Breast epithelium (tissue), 4 donors: ENCODE measurements at places on chromosomes 12 and 14. TPM values are rescaled to one million over a fixed set of nuclear protein-coding genes. Genes with fewer than 3 reads are reported as not detected.

The CD163 gene
- 98.6 TPM for total RNA-seq

The VWF gene
- 117 TPM for total RNA-seq

The PTPRO gene
- 5.3 TPM for total RNA-seq

The ADCY4 gene
- 13.8 TPM for total RNA-seq

The TAS2R14 gene
- 3.7 TPM for total RNA-seq

The TAS2R9 gene
- total RNA-seq: not detected

DNA sequence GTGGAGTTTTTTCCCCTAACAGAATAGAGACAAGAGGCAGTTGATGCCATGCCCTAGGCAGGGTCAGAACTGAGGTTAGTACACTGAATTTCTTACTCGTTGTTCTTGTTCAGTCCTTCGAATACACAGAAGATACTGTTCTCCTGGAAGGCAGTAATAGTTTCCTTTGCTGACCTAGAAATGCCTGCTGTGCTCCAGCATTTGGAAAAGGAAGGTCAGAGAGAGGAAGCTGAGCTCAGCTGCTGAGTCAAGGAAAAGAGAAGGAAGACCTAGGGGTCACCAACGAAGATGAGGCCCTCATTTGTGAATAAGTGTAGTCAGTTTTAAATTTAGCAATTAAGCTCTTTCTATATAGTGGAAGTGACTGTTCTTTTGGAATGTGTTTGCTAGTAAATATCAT lies 100.1 kb downstream of the CRADD start:
- no peaks in the 10 kb centered on the region for H3K27me3 ChIP-seq
- DNase-seq: no peak
- no peaks in the 10 kb centered on the region for H3K4me1 ChIP-seq
- H3K4me3 ChIP-seq: no peak overlapping the region
- H3K27ac ChIP-seq: peak overlapping the region; percentile 86

DNA sequence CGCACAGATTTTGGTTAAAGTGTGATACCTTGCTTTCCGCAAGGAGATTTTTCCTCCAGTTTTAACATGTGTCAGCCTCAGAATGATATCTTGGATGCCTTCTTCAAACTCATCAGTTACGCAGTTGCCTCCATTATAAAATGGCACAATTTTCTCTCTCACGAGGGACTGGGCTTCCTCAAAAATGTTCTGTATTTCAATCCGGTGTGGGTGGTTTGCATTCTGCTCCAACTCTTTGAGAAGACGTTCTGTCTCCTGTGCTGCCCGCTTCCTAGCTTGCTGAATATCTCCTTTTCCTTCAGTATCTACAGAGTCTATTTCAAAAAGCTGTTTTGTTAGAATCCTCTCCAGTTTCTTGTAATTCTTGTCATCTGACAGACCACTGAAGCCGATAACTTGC lies 1.8 kb downstream of the BAG5 start:
- H3K4me1 ChIP-seq: peaks cover 13% of the 10 kb centered on the region
- H3K27ac ChIP-seq: peak overlapping the region; percentile 0
- peak overlapping the region; percentile 97 for H3K4me3 ChIP-seq
- no peaks in the 10 kb centered on the region for H3K27me3 ChIP-seq
- H3K36me3 ChIP-seq: no peaks in the 10 kb centered on the region

DNA sequence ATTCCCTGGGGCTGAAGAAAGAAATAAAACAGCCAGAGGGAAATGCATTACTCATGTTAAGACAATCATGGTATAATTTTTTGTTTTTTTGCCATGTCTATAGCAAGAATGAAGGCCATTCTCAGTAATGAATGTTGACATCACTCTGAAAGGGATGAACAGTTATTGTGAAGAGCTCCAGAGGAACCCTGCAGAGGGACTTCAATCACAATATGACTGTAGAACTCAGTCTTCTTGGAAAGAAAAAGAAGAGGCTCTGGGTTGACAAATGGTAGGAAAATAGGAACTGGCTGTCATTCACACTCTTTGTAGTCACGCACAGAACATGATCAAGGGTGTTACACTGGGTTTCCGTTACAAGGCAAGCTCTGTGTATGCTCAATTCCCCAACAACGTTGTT lies 73.8 kb upstream of the DACT1 start:
- H3K4me3 ChIP-seq: no peak overlapping the region
- no peaks in the 10 kb centered on the region for H3K27me3 ChIP-seq
- no peaks in the 10 kb centered on the region for H3K36me3 ChIP-seq
- no peak for DNase-seq

GRCh38 chr14:33556382-33557121 lies 394.3 kb downstream of the EGLN3 start:
- no peak overlapping the region for H3K27ac ChIP-seq
- no peaks in the 10 kb centered on the region for H3K27me3 ChIP-seq
- H3K4me1 ChIP-seq: no peaks in the 10 kb centered on the region
- no peaks in the 10 kb centered on the region for H3K36me3 ChIP-seq

GRCh38 chr14:51901475-51902024 lies 41.1 kb downstream of the GNG2 start:
- H3K27me3 ChIP-seq: no peaks in the 10 kb centered on the region
- no peaks in the 10 kb centered on the region for H3K36me3 ChIP-seq
- H3K27ac ChIP-seq: no peak overlapping the region
- no peak for DNase-seq

- DNase-seq: no peak
- H3K36me3 ChIP-seq: no peaks in the 10 kb centered on the region
- no peaks in the 10 kb centered on the region for H3K27me3 ChIP-seq
- no peak overlapping the region for H3K4me3 ChIP-seq
- H3K27ac ChIP-seq: no peak overlapping the region
- no peaks in the 10 kb centered on the region for H3K4me1 ChIP-seq
Measured at GRCh38 chr12:120982659-120983058, 4.3 kb downstream of the HNF1A start.

GRCh38 chr12:96132819-96133218 lies 61.4 kb upstream of the ELK3 start:
- DNase-seq: no peak
- H3K27me3 ChIP-seq: no peaks in the 10 kb centered on the region
- no peaks in the 10 kb centered on the region for H3K36me3 ChIP-seq
- no peak overlapping the region for H3K4me3 ChIP-seq

- H3K36me3 ChIP-seq: no peaks in the 10 kb centered on the region
- no peaks in the 10 kb centered on the region for H3K27me3 ChIP-seq
- no peaks in the 10 kb centered on the region for H3K4me1 ChIP-seq
- no peak overlapping the region for H3K27ac ChIP-seq
- no peak for DNase-seq
Measured at GRCh38 chr12:33322519-33322918, 117.1 kb downstream of the SYT10 start.

DNA sequence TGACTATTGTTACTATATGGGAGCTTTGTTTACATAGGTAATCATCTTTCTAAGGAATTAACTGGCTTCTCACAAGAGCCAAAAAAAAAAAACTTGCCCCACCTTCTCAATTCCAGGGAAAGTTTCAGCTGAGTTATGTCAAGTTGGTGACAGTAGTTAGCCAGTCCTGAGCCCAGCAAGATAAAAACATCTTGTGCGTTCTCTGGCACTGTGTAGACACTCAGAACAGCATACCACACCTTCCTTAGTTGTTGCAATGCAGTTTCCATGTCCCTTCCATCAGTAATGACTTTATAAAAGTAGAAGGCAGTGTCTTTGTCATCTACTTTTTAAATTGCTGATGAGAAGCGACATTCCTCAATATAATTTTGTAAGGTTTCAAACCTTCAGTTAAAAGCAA lies 50.2 kb downstream of the PTPN21 start:
- no peak overlapping the region for H3K4me3 ChIP-seq
- no peak for DNase-seq
- H3K27me3 ChIP-seq: no peaks in the 10 kb centered on the region
- H3K27ac ChIP-seq: no peak overlapping the region

GRCh38 chr12:53725824-53726223 lies 1.4 kb downstream of the CALCOCO1 start:
- no peaks in the 10 kb centered on the region for H3K36me3 ChIP-seq
- peak overlapping the region; percentile 86 for H3K4me3 ChIP-seq
- H3K4me1 ChIP-seq: no peaks in the 10 kb centered on the region
- H3K27ac ChIP-seq: peak overlapping the region; percentile 25
- no peaks in the 10 kb centered on the region for H3K27me3 ChIP-seq

DNA sequence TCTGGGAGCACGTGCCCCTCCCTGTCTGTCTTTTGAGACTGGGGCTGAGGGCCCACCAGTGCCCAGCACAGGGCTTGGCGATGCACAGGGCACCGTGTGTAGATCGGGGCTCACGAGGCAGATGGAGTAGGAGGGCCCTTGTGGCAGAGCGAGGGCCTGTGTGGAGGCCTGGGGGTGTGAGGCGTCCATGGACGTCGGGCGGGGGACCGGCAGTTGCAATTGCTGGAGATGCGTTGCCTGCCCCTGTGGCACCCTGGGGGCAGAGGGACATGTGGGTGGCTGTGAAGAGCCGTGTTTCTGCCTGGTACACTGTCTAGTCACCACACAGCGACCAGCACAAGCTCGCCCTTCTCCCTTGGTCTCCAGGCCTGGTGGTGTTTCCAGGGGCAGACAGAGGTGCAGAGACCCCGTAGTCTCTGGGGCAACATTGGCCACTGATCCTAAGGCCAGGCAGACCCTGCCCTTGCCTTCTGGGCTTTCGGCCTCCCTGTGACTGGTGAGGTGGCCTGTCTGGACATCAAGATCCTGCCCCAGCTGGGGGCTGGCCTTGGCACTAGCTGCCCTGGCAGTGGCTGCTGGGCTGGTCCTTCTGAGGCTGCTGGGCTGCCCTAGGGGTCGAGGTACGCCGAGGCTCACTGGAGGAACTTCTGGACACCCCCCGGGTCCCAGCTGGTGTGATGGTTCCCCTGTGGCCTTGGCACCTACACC lies 14.5 kb downstream of the KIF26A start:
- no peaks in the 10 kb centered on the region for H3K27me3 ChIP-seq
- H3K4me1 ChIP-seq: peaks cover 4% of the 10 kb centered on the region
- H3K4me3 ChIP-seq: no peak overlapping the region

DNA sequence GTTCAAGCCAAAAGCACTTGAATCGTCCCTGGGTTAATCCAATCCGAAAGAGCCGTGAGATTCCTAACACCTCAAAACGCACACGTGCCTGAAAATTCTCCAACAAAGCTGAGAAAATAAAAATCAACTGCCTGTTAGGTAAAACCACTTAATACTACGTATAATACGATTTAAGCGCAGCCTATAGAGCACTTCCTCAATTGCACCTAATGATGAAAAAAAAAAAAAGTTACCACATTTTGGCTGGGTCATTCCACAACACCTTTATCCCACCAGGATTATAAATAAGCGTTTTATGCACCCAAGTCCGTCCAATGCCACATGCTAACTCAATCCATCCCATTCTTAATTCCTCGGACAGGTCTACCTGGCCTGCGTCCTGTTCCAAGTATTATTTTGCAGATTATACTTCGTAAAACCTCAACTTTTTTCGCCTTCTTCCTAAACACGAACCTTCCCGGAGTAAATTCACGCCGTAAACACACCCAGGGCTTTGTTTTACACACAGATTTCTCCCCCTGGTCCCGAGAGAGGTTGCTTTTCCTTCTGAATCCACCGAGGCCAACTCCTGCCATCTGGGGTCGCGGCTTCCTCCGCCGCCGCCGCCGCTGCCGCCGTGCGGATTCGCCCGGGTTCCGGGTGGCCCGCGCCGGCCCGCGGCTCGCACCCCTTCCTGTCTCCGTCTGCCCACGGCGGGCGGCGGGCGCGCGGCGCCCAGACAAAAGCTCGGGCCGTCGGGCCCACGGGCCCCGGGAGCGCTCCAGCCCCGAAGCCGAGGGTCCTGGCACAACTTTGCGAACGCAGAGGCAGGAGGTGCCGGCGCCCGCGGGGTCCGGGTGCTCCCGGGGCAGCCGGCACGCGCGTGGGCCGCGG lies 66.2 kb downstream of the RNF34 start:
- DNase-seq: no peak
- H3K36me3 ChIP-seq: no peaks in the 10 kb centered on the region
- H3K4me3 ChIP-seq: peak overlapping the region; percentile 52
- peak overlapping the region; percentile 93 for H3K27ac ChIP-seq
- no peaks in the 10 kb centered on the region for H3K4me1 ChIP-seq
- H3K27me3 ChIP-seq: no peaks in the 10 kb centered on the region

DNA sequence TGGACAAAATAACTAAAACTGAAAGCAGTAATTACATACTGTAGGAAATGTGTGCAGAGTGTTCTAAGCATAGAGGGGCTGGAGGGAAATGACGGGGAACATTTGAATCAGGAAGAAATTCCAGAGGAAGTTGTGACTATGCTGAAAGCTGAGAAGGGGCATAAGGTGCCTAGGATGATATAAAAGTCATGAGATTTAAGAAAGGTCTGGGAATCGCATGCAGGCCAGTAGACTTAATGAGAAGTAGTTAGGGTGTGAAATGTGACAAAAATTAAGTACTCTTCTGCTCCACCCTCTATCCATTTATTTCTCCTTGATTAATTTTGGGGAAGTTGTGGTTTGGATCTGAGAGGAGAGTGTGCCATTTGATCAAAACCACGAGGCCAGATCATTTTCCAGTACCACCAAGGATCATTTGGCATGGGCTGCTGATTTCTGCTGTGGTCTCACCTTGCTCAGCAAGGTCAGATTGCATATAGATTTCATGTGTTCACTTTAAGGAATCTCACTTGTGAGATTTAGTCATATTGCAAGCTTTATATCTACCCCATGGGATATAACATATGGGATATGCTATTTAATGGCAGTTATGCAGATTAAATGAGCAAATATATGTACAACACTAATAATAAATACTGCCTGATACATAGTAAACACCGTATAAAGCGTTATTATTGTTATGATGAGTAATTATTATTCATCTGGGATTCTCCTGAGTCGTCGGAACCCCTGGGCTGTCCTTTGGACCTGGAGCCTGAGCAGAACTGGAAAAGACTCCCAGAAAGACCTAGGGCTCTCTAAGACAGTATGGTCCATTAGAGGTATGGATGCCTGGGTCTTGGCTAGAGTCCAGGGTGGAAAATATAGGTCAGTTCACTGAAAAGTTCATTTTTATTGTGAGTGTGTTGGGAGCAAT lies 72.3 kb downstream of the SRGAP1 start:
- H3K4me1 ChIP-seq: peaks cover 4% of the 10 kb centered on the region
- H3K27me3 ChIP-seq: no peaks in the 10 kb centered on the region
- H3K4me3 ChIP-seq: no peak overlapping the region
- H3K36me3 ChIP-seq: no peaks in the 10 kb centered on the region

GRCh38 chr14:83217492-83217891 lies 1683.8 kb upstream of the SEL1L start:
- H3K36me3 ChIP-seq: no peaks in the 10 kb centered on the region
- H3K27me3 ChIP-seq: no peaks in the 10 kb centered on the region
- no peak overlapping the region for H3K27ac ChIP-seq
- H3K4me1 ChIP-seq: no peaks in the 10 kb centered on the region
- no peak for DNase-seq
- H3K4me3 ChIP-seq: no peak overlapping the region

- peaks cover 8% of the 10 kb centered on the region for H3K4me1 ChIP-seq
- H3K27me3 ChIP-seq: no peaks in the 10 kb centered on the region
- no peak for DNase-seq
- no peaks in the 10 kb centered on the region for H3K36me3 ChIP-seq
- peak overlapping the region; percentile 82 for H3K4me3 ChIP-seq
Measured at GRCh38 chr12:123269896-123270213, 1.8 kb downstream of the CDK2AP1 start.

- H3K4me3 ChIP-seq: no peak overlapping the region
- H3K27me3 ChIP-seq: no peaks in the 10 kb centered on the region
- no peaks in the 10 kb centered on the region for H3K36me3 ChIP-seq
- no peak overlapping the region for H3K27ac ChIP-seq
Measured at GRCh38 chr14:44291366-44291915, 215.6 kb downstream of the FSCB start.
